ENCODE measurements at places on chromosomes 2 and 18.

GRCh38 chr2:174780191-174780840 lies 16.0 kb upstream of the CHRNA1 start:
- DNase-seq = no peak

GRCh38 chr2:96739076-96739632 lies 710 bp downstream of the LMAN2L start:
- no peak for DNase-seq

DNA sequence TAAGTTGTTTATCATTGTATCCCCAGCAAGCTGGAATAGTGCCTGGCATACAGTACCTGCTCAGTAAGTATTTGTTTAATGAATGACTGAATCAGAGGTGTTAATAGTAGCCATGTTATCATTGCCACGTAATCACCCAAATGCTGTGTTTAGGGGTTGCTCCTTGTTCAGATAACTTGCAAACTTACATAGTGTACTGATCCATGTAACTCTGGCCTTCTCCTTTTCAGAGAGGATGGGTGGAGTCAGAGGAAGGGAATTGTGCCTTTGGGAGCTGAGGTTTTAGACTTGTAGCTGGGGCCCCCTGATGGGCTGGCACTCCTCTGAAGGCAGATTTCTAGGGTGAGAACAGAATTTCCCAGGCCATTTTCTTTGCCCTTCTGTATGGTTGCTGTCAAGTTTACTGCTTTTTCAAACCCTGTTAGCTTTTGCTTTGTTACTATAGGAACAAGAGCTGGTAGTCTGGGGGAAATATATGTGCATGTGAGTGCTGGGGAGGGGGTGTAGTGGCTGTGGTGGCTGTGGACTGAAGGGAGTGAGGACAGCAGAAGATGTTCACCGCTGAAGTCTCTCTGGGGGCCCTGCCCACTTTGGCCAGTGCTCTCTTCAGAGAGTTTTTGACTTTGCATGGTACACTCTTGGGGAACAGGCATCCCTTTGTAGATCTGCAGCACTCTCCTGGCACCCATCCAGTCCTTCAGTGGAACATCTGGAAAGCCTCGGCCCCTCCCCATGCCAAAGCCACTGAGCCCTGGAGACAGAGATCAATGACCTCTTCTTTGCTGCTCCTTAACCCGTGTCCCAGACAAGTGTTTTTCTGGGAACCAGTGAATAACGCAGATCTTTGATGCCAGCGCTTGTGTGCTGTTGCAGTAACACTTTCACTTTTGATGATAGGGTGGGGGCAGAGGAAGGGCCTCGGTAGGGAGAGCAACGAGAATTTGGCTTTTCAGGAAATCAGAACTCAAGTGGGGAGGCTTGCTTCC lies 209.0 kb downstream of the PRKCE start:
- no peak for DNase-seq

DNA sequence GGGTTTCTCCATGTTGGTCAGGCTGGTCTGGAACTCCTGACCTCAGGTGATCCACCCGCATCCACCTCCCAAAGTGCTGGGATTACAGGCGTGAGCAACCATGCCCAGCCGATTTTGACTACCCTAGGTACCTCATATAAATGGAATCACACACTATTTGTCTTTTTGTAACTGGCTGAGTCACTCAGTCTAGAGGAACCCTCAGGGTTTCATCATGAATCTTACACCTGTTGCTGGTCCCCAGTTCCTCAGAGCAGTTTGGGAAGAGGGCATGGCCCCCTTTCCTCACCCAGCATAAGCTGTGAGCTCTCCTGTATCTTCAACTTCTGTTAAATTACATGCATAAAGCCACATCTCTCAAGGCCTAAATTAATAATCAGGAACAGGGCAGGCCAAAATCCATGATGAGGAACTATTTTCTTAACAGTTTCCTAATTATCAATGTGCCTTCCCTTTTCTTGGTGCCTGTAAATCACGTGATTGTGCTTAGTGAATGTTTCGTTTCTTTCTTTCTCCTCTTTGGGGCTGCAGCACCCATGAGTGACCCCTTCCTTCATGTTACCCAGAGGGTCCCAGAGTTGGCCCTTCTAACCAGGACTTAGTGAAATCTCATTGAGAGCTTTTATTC lies 20.9 kb downstream of the DYSF start:
- DNase-seq = peak; percentile 21

GRCh38 chr18:43774497-43774896 lies 497.2 kb upstream of the SYT4 start:
- DNase-seq = no peak

GRCh38 chr18:32469190-32469651 lies 1.5 kb downstream of the GAREM1 start:
- DNase-seq = peak; percentile 29

GRCh38 chr2:158407031-158407430 lies 49.5 kb downstream of the CCDC148 start:
- no peak for DNase-seq

GRCh38 chr2:7997279-7997678 lies 684.6 kb upstream of the ID2 start:
- no peak for DNase-seq

DNA sequence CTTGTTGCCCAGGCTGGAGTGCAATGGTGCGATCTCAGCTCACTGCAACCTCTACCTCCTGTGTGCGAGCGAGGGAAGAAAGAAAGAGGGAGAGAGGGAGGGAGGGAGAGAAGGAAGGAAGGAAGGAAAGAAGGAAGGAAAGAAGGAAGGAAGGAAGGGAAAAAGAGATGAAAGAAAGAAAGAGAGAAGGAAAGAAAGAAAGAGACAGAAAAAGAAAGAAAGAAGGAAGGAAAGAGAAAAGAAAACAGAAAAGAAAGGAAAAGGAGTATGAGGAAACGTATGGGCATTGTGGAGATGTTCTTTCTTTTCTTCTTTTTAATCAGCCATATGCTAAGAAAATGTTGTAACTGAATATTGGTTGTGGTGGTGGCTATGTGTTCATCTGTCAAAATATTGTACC lies 16.5 kb downstream of the CLK1 start:
- no peak for DNase-seq

- DNase-seq = peak; percentile 81
These were observed 8.0 kb downstream of the TMBIM1 start for GRCh38 chr2:218284106-218284811.

- no peak for DNase-seq
These were observed 41.6 kb downstream of the RHBDD1 start for GRCh38 chr2:226877491-226877890.

DNA sequence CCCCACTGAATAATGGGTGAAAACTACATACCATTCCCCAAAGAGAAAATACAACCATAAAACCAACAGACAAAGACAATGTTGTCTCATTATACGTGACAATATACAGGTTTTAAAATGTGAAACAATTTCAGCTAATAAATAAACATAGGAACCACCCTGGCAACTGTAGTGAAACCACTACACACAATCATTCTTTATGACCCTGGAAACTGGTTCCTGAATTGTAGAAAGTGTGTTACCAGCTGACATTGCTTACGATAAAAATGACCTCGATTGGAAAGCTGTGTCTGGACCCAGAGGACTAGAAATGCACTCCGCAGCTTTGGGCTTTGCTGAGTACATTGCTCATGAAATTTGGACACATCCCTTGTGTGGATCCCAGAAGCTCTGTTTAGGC lies 73.9 kb upstream of the LPIN2 start:
- DNase-seq = no peak

- no peak for DNase-seq
These were observed 100.8 kb downstream of the GPR39 start for GRCh38 chr2:132517386-132517785.
